NCI-H1436 treated with DMSO at 0.1 percent for 48 hours (cell line): ENCODE measurements at places on chromosomes 3 and 15.

GRCh38 chr3:148643389-148643840, 54.3 kb upstream of the AGTR1 start:
- no peak for DNase-seq

DNA sequence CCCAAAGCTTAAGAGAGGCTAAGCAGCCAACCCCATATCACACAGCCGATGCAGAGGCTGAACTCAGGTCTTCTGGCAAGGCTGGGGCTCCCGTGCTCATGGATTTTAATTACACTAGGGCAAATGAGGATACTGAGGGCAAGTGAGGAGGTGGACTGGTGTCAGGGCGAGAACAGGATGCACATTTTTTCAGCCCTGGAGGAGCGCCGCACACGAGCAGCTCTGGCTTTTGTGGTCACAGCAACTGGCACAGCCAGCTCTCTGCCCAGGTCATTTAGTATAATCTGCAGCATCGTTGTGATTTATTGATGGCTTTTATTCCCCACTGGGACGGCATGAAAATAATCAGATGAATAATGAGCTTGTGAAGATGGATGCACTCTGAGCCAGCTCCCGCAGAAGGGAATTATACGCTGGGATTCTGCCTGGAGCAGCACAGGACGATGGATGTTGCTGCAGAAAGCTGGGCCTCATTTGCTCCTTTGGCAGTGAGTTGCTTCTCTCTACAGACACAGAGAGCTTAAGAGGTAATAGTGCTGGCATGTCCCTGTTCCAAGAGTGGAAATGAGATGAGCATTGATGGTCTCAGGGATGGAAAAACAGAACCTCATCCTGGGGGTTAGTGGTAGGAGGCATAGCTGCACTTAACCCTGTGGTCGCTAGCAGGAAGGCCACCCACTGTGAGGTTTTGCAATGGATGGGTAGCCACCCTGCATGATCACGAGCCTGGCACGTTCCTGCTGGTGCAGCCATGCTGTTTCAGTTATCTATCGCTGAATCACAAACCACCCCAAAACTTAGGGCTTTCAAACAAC, 135.4 kb downstream of the UACA start:
- DNase-seq = no peak

GRCh38 chr3:190556351-190556750, 42.5 kb downstream of the IL1RAP start:
- no peak for DNase-seq

DNA sequence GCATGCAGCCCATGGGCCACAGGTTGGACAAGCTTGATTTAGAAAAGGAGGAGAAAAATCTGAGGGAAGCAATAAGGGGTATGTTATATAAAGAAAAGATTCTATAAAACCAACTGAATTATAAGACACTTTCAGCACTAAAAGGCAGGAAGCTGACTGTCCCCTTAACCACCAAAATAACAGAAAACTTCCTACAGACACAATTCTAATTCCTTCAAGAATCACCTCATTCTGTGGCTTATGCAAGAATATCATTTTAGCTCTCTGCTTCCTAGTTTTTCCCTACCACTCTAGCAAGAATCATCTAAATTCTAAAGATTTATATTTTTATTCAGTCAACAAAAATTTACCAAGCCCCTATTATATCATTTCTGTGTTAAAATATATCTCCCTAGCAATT, 6.3 kb downstream of the STAG1 start:
- no peak for DNase-seq

DNA sequence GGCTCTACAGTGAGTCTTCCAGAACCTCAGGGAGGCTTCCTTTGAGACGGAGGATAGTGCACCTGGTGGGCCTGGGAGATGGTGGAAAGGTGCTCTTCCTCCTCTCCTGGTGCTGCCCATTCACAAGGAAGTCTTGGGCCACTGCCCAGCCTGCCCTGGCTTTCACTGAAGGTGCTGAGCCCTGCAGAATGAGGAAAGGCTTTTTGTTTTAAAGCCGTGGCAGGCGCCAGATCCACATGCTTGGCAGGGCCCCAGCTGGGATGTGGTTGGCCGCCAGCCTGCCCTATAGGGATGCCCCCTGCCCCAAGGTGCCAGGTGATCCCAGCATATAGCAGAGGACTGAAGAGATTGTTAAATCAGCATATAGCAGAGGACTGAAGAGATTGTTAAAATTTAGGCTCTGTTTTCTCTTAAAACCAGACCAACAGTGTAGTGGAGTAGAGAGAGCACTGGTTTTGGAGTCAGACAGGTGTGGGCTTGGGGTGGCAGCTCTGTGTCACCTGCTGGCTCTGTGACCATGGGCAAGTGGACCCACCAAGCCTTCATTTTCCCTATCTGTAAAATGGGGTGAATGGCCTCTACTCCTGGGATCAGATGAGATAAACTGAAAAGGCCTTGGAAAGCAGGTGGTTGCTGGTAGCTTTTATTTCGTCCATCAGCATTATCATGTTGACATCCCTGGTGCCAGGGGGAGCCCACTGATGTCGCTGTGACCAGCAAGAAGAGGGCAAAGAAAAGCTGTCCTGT, 53.3 kb downstream of the SLC6A6 start:
- DNase-seq = no peak

DNA sequence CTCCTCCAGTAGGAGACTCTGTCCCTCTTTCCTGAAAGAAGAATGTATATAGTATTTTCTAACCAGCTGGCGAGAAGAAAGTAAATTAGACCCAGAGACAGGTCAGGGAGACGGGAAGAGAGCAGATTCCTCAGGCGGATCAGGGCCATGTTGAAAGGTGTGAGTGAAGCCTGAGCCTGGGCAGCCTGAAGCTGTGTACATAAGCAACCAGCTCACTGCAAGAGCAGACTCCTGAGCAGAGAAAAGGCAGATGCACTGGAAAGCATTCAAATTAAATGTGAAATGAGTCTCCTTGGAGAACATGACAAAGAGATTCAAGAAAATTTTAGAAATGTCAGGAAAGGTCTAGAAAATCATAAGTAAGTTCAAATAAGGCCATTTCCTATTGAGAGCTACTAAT, 165.8 kb downstream of the GOLIM4 start:
- no peak for DNase-seq

DNA sequence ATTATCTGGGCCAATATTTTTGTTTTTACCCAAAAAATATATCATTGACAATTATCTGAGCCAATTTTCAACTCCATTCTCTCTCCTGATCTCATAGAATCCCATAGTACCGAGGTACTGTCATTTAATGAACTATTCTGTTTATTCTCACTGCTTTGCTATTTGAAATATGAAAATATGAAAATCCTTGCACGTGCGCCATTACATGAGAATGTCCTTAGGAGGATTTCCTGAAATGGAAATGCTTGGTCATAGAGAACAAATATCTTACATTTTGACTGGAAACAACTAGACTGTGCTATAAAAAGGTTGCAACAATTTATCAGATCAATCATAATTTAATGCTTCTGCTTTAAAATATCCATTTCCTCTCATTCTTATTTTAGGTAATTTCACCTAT, 18.3 kb downstream of the FRMD4B start:
- DNase-seq = no peak

GRCh38 chr3:851098-851790, 241.6 kb upstream of the CNTN6 start:
- DNase-seq = no peak

GRCh38 chr3:146396792-146397191, 72.6 kb downstream of the PLSCR2 start:
- DNase-seq = no peak
